Right forelimb (tissue), 1 donor: ENCODE measurements at places on chromosomes 4 and X.

DNA sequence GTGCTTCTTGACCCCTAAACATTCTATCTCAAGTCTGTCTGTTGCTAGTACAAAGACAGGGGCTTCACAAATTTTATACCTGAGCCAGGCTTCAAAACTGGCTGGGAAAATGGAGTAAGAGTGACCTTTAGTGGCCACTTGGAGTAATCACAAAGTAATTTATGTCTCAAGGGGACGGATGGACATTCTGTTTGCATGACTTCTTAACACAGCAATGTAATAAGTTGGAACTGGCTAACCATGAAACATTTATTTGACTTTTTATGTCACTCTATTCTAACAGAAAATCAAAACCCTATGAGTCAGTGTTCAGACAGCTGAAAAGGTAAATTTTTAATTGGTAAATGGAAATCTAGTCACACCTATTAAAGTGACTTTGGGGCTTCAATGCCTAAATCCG lies 600.6 kb downstream of the ANKRD50 start:
- no peak for DNase-seq

DNA sequence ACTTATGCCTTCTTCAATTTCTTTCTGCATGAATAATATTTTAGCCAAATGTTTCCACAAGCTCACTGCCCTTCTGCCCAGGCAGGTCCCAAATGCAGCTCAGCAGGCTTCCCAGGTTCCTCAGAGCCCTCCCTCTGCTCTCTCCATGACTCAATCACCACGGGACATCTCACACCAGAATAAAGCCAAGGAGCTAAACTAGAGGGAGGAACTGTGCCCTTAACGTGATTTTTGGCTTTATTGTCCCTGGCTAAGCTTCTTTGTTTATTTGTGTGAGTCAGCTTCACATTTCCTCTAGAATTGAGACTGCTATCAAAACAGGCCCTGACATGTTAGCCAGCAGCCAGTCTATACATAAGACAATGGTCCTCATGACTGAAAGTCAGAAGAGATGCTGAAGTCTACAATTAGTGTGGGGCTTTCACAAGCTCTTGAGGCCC lies 186.4 kb upstream of the GALNT7 start:
- DNase-seq, result no peak

DNA sequence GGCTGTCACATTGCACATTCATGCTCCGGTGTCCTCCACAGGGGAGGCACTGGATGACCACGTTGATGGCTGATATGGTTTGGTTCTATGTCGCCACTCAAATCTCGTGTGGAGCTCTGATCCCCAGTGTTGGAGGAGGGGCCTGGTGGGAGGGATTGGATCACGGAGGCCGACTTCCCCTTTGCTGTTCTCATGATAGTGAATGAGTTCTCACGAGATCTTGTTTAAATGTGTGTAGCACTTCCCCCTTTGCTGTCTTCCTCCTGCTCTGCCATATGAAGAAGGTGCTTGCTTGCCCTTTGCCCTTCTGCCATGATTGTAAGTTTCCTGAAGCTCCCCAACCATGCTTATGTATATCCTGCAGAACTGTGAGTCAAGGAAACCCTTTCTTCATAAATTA lies 22.3 kb upstream of the NAT8L start:
- no peak for DNase-seq

- DNase-seq, result no peak
Measured at GRCh38 chr4:75135068-75135825, 202.3 kb downstream of the PARM1 start.

DNA sequence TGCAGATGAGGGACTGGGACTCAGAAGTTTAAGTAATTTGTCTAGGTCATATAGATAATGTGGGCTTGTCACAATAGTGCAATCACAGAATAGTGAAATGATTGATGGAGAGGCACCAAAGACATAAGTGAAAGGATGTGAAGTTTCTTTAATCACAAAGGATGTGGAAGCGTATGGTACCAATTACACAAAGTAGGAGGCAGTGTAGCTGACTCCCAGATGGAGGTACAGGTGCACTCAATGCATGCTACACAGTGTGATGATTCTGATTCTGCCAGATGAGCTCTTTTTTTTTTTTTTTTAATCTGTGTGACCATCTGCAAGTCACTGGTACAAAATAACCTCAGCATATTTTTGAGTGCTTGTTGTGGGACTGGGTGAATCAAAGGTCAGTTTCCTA lies 411.3 kb downstream of the SPRY1 start:
- DNase-seq, result no peak

DNA sequence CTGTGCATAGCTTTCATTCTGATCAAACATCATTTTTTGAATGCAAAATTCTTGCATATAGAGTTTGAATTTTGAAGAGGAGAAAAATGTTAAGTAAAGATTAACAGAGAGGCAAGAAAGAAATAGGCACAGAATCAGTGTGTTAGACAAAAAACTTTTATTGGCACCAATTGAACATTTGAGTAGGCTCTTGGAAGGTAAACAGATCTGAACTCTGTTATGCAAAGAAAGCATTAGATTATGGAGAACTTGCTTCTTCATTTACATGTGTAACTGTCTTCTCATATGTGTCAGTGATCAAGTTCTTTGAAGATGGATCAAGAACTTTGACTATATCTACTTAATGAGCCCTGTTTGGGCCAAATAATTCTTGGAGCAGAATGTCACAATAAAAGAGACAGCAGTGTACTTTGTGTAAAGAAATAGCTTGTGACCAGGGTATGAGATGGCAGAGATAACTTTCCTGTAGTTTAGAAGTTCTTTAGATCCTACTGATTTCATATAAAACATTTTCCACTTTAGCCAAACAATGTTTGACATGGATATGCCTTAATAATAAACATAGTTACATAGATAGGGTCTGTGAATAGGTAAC lies 61.3 kb downstream of the LIMCH1 start:
- no peak for DNase-seq

GRCh38 chr4:94420356-94420755 lies 31.4 kb upstream of the PDLIM5 start:
- no peak for DNase-seq
